ENCODE measurements at places on chromosomes 16 and 17.

- no peak for DNase-seq
Measured at GRCh38 chr16:2498531-2499253, 15.1 kb upstream of the ATP6V0C start.

DNA sequence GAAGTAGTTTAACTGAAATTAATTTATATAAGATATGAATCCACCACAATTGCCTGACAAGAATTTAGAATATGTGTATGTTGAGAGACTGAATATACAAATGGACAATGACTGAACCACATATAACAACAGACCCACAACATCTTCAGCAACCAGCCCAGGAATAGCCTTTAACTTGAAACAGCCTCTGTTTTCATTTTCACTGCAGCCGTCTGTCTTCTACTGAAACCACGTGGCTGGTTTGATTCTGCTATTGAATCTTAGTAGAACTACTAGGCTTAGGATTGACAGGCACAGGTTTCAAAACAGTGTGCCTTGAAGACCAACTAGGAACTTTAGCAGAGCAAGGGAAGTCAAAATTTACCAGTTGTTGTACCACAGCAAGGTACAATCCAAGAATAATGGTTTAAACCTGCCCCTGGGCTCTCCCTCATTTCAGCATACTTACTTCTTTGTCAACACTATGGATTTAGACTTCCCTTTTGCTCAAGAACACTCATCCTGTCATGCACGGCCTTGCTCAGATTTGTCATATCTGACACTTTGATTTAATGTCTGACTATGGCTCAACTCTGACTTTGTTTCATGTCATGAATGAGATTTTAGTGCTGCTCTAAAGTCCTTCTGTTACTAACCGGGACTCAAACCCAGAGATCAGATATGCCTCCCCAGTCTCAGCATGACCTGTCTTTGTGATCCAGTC is 355.0 kb downstream of the KIF2B start:
- DNase-seq, result no peak

- no peak for DNase-seq
Measured at GRCh38 chr16:2038382-2039231, 9.0 kb downstream of the NTHL1 start.

- peak; percentile 87 for DNase-seq
Measured at GRCh38 chr17:7436556-7437368, 1.5 kb downstream of the TMEM102 start.

DNA sequence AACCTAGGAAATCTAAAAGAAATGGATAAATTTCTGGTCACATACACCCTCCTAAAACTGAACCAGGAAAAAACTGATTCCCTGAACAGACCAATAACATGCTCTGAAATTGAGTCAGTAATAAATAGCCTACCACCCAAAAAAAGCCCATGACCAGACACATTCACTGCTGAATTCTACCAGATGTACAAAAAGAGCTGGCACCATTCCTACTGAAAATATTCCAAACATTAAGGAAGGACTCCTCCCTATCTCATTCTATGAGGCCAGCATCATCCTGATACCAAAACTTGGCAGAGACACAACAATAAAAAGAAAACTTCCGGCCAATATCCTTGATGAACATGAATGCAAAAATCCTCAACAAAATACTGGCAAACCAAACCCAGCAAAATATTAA is 52.9 kb downstream of the TTC19 start:
- no peak for DNase-seq

- no peak for DNase-seq
Measured at GRCh38 chr16:57601801-57602478, 26.5 kb upstream of the ADGRG1 start.

Data from A549 (cell line).